Spinal cord (tissue), 10 donors: ENCODE measurements at places on chromosomes 13 and 19.

GRCh38 chr13:71303144-71303543, 563.9 kb downstream of the DACH1 start:
- DNase-seq, result no peak

GRCh38 chr19:41334793-41335192, 18.9 kb downstream of the TGFB1 start:
- DNase-seq, result no peak

- no peak for DNase-seq
Observed at GRCh38 chr13:49295244-49295643, 47.5 kb downstream of the CDADC1 start.

GRCh38 chr13:102028206-102028605, 373.6 kb downstream of the FGF14 start:
- DNase-seq, result peak; percentile 57

DNA sequence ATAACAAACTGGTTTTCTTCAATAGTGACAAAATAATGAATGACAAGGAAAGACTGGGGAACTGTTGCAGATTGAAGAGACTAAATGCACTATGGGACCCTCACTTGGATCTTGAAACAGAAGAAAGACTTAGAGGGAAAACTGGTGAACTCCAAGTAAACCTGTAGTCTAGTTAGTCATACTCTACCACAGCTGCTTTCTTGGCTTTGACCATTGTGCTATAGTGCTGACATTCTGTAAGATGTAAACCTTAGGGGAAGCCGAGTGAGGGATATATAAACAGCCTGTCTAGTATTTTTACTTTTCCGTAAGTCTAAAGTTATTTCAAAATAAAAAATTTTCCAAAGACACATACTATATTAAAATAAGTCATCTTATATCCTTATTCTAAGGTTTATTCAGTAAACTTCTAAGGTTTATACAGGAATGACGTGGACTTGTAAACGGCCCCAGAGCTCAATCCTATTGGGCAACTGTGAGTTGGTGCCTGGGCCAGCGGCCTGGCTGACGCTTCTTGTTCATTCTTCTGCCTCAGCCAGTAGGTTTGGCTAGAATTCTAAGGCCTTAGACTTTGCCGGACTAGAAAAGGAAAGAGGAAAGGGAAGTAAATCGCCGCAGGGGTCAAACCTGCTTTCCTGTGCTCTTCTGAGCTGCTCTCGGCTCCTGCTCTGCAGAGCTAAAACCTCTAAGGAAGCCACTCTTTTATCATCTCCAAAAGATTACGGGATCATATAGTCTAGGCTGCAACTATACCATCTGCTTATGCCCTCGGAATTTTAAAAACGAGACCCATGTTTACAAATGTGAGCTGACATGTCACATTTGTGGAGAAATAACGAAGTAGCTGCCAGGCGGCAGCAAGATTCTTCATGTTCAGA, 33.6 kb upstream of the UBE2L5 start:
- no peak for DNase-seq

DNA sequence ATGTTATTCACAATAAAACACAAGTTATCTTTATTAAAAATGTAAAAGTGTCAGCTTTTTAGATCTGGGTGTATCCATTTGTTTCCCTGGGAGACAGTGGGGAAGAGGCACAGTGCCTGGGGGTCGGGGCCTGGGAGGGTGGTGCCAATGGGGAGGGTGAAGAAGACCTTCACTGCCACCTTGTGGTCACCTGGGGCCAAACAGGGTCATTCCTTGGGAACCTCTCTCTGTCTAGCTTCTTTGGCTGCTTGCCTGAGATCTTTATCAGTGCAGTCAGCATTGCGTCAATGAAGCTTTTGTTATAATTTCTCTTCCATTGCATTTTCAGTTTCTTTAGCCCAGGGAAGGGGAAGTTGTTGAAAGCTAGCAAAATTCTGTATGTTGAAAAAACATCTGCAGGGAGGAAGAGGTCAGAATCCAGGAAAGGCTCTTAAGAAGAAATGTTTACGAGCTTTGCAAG, 39.1 kb downstream of the PCDH8 start:
- DNase-seq, result no peak

DNA sequence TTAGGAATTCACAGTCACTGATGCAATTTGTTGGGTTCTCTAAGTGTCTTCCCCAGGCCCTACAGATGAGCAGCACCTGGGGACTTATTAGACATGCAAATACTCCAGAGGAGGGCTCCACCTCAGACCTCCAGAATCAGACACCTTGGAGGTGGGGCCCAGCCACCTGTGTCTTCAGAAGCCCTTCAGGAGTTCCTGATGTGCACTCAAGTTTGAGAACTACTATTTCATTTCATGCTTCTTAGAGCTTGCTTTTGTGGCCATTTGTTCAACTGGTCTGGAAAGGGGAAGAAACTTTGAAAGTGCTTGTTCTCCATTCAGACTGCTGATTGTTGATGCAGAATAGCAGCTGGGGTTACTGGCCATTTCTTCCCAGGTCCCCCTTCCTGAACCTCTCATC, 472.0 kb downstream of the COG6 start:
- DNase-seq, result no peak

GRCh38 chr19:10701955-10702525, 801 bp downstream of the QTRT1 start:
- no peak for DNase-seq

DNA sequence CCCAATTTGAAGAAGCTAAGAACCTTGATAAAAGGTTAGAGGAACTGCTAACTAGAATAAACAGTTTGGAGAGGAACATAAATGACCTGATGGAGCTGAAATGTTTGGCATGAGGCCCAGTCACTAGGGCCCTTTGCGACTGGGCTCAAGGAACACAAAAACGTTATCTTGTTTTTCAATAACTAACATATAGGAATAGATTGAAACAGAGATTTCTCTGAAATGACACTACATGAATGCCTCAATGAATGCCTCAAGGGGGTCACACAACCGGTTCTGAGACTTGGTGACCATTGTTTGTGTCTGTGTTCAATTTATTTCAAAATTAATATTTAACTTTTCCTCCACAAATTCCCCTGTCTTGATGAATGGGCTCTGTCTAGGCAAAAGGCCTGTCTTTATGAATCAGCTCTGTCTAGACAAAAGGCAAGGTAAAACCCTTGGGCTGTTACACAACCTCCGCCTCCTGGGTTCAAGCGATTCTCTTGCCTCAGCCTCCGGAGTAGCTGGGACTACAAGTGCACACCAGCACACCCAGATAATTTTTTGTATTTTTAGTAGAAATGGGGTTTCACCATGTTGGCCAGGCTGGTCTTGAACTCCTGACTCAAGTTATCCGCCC, 932 bp upstream of the ZNF486 start:
- no peak for DNase-seq

GRCh38 chr19:2636897-2637683, 65.4 kb downstream of the GNG7 start:
- no peak for DNase-seq

GRCh38 chr19:55902080-55902751, 29.9 kb downstream of the NLRP13 start:
- DNase-seq, result no peak

DNA sequence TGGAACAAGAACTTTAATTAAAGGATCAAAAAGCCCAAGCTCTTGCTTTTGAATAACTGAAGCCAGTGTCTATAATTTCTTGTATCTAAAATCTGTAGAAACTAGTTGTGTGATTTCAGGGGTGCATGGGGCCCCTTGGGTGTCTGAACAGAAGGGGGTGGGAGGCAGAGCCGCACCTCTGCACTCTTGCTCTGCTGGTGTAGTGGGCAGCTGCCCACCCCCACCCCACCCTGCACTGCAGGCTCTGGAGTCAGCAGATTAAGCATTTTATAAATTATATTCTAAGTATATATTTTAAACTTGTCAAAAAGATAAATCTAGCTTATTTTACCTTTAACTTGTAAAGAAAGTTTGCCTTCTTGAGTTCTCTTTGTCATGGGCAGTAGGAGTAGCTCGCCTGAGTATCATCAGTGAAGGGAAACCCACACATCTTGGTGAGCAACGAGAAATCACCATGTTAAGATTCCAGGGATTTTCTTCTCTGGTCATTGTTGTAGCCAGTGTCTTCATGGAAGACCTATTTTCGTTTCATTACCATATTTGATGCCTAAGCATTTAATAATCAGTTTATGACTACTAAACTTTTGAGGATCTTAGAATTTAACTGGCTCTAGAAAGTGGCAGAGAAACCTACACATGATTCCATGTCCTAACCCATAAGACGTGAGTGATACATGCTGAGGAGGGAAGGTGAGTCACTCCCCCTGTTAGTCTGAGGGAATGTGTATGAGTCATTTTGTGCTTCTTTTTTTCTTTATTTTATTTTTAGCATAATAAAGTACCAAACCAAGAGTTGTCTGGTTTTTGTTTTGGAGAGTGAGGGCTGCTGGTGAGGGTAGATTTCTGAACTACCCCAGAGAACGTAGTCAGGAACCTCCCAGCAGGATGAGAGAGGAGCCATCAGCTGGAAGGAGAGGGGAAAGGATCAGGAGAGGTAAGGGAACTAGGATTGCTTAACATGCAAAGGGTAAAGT, 7.7 kb downstream of the UBE2L5 start:
- DNase-seq, result no peak

DNA sequence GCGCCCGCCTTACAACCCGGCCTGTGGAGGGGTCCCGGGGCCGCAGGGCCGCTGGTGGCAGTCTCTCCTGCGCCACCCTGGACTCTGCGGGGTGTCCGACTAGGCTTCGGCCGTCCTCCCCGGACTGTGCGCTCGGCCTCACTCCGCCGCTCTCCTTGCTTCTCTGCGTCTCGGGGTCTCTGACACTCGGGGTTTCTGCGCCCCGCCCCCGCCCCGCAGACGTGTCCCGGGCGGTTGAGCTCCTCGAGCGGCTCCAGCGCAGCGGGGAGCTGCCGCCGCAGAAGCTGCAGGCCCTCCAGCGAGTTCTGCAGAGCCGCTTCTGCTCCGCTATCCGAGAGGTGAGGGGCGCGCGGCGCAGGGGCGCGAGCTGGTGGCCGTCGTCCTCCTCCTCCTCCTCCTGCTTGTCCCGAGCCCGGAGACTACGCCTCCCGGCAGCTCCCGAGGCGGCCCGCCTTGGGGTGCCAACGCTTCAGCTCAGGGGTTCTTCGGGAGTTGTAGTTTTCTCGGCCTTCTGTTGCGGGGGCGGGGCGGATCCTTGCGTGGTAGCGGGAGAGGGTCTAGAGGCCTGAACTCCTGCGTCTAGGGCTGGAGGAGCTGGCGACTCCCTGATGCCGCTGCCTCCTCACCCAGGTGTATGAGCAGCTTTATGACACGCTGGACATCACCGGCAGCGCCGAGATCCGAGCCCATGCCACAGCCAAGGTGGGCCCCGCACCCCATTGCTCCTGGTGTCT, 627 bp downstream of the LIN7B start:
- DNase-seq, result peak; percentile 96

GRCh38 chr19:18999016-18999758, 34.1 kb downstream of the SUGP2 start:
- DNase-seq, result no peak

GRCh38 chr13:102089177-102089576, 312.7 kb downstream of the FGF14 start:
- DNase-seq, result no peak

DNA sequence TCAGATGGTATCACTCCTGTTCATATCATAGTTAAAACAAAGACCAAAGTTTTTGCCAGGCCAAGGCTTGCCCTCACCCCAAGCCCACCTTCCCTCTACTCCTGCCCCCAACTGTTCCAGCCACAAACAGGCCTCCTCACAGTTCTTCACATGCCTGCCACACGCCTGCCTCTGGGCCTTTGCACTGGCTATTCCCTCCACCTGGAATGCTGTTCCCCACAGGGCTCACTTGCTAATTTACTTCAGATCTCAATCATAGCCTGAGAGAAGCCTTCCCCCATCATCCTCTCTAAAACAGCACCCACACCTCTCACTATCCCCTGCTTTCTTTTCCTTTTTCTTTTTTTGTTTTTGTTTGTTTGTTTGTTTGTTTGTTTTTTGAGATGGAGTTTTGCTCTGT, 4.9 kb upstream of the AXL start:
- no peak for DNase-seq

DNA sequence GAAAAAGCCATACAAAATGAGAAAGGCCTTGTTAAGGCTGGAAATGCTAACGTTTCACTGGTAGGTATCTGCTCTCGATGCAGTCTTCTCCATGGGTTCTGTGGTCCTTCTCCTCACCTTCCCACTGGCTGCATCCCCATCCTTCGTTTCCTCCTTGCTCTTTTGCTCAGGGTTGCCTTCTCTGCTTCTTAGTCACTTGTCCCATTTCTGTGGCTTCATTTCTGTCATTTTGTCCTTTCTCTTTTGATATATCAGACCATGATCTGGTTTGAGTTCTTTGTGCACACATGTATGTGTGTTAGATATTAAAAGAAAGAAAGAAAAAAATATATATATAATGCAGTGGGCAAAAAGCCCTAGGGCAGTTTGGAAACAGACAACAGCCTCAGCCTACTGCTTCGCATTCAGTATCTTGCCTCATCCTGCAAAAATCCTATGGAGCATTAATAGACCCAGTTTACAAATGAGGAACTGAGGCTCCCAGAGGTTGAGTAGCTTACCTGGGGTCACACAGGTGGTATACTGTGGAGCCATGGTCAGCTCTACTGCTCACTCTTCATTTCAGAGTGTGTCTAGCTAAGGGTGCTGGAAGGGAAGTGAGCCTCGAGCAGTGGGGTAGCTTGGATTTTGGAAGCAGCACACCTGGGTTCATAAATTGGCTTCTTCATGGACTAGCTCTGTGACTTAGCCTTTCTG, 57.6 kb upstream of the MEDAG start:
- no peak for DNase-seq

DNA sequence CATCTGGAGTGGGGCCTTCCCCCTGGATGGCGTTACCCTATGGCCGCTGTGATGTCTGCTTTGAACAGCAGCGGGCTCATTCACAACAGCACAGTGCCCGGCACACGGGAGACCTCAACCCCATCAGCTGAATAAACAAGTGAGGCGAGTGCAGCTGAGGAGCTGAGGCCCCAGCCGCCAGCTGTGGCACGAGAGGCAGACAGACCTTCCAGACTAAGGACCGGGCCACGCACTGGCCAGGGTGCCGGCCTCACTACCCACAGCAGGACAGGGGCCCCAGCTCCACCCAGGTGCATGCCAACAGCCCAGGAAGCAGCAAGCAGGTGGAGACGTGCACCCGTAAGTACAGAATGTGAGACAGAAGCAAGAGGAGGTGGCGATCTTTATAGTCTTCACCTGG, 39.6 kb downstream of the STK24 start:
- DNase-seq, result no peak

DNA sequence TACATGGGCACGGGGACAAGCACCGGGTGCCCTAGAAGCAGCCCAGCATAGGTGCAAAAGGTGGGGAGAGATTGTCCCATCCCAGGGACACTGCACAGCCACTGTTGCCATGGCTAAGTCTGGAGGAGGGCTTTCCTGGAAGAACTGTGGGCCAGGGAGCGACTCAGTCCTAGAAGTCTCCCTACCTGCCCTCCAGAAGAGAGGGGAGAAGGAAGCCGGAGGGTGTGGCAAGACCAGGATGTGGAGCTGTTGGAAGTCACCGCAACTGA, 2.3 kb upstream of the FBN3 start:
- DNase-seq, result no peak

- no peak for DNase-seq
Observed at GRCh38 chr13:107119989-107120881, 552.3 kb upstream of the ARGLU1 start.

- DNase-seq, result peak; percentile 31
Observed at GRCh38 chr19:28027116-28027515, 1185.8 kb downstream of the UQCRFS1 start.
